ENCODE measurements at places on chromosomes 11 and 22. TPM values are rescaled to one million over a fixed set of nuclear protein-coding genes. Genes with fewer than 3 reads are reported as not detected.

DNA sequence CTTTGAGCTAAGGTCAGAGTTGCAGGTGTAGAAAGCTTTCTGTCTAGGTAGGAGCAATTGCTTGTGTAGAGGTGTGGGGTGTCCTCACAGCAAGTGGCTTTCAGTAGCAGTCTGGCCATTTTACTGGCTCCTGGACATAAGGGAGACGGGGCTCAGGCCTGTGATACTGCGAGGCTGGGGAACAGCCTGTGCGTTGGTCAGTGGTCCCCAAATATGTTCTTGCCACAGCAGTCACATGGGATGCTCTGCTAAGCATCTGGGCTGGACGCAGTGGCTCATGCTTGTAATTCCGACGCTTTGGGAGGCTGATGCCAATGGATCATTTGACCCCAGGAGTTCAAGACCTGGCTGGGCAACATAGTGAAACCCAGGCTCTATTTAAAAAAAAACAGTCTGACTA lies 1.9 kb downstream of the MCM5 start:
- no peak for DNase-seq

The PDGFD gene
- 37.6 TPM for total RNA-seq

The KCNJ5 gene
- total RNA-seq, result 1.6 TPM

DNA sequence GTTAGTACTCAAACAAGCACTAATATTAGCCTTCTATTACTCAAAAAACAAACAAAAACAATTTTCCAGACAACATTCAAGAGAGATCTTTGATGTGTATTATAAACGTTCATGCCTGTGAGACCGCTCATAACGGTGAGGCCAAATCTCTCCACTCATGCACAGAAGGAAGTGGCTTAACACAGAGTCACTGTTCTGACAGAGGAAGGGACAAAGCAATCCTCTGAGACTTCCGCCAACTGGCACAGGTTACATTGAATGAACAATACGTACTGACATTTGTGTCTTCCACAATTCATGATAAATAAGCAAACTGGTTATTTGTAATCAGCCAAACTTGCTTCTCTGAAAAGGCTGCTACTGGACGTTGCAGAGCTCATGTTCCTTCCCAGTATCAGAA lies 30.5 kb downstream of the CHKA start:
- DNase-seq, result peak; percentile 21

DNA sequence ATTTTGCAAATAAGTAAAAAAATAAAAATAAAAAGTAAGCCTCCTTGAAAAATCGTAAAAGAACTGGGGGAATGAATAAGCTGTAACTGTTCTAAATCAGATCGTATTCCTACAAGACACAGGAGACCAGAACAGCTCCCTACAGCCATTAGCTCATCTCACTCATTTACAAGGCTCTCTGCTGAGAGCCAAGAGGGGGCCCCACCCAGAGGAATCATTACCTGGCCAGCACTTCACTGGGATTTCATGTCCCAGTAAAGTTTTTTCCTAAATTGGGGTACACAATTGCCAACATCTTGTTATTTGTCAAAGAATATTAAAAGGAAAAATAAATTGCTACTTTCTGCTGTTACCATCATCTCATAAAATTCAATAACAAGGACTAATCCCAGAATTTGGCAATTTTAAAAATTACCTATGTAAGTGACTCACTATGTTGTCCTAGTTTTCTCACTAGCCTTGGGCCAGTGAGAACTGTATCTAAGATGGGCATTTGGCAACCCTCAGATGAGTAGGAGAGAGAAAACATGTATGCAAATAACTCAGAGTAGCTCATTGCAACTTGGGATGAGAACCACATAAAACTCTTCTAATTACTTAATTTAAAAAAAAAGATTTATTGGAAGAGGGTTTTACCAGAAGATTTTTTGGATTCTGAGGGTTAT lies 18.4 kb upstream of the SMTN start:
- no peak for DNase-seq

The DGCR6 gene
- total RNA-seq, result 1.5 TPM

DNA sequence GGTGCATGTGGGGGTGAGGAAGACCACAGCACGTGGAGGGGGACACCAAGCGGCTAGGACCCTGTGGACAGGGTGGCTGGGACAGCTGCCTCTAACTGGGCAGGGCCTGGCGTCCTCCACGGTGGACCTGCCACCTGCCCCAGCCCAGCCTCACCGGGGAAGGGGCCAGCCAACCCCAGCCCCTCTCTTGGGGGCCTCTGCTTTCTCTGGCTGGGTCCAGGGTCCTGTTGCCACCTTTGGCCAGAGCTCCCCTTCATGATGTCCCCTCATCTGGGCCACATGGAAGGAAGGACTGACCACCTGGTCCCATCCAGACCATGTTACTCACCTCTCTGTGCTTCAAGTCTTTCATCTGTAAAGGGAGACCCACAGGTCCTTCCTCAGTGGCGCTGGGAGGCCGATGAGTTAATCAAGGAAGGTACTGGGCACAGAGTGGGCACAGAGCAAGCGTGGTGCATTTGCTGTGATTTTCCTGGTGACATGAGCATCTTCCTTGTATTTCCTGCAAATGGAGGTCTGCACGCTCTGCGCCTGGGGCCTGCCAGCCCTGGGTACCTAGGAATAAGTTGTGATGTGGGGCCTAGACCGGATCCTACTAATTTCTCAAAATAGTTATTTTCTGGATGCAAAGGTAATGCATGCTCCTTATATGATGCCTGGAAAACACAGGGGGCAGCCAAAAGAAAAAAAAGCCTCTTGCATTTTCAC lies 538.4 kb downstream of the TBC1D22A start:
- DNase-seq, result no peak

The SLC37A2 gene
- 7.8 TPM for total RNA-seq

DNA sequence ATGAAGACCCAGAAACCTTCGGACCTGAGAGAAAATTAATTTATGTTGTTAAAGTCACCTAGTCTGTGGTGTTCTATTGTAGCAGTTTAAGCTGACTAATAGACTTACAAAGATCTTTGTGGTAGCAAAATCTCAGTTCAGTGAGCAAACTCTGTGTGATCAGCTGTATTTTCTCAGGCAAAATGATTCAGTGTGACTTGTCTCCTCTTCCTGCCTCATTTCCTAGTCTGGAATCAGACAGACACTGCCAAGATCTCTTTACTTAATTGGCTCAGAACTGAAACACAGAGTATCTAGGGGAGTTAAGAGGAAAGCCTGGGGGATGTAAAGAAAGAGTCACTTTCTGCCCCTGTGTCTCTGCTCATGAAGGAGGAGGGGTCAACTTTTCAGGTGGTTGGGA lies 564.7 kb downstream of the KCNA4 start:
- DNase-seq, result no peak

DNA sequence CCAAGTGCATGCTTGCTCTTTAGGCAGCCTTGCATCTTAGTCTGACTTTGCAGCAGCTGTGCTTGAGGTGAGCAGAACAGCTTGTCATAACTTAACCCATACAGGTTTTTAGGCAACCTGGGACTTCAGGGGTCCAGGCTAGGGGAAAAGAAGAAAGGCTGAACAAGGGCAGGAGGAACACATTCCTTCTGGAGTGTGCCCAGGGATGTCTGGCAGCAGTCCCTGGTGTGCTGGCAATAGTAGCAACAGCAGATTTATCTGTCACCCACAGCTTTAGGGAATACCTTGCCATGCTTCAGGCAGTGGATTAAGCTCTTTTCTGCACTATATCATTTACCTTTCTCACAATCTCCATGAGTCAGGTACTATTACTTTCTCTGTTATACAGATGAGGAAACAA lies 513.0 kb downstream of the RAB38 start:
- no peak for DNase-seq

GRCh38 chr11:2419638-2420501 lies 19.3 kb downstream of the TSSC4 start:
- DNase-seq, result peak; percentile 76

DNA sequence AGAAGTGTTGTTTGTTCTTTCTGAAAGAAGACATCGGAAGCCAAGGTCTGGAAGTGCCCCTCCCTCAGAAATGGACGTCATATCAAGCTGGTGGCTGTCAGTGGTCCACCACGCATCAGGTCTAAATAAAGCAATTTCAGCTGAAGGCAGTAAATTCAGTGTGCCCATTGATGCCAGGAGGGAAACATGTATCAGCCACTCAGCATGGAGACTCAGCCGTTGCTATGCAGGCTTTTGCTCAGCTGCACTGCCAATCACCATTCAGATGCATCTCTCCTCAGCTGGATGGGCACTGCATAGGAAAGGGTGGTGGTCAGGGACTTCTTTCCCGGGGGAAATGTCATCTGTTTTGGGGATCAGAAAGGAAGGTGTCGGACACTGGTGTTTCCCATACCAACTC lies 878.2 kb downstream of the NTM start:
- DNase-seq, result no peak

The ISX gene
- not detected for total RNA-seq

DNA sequence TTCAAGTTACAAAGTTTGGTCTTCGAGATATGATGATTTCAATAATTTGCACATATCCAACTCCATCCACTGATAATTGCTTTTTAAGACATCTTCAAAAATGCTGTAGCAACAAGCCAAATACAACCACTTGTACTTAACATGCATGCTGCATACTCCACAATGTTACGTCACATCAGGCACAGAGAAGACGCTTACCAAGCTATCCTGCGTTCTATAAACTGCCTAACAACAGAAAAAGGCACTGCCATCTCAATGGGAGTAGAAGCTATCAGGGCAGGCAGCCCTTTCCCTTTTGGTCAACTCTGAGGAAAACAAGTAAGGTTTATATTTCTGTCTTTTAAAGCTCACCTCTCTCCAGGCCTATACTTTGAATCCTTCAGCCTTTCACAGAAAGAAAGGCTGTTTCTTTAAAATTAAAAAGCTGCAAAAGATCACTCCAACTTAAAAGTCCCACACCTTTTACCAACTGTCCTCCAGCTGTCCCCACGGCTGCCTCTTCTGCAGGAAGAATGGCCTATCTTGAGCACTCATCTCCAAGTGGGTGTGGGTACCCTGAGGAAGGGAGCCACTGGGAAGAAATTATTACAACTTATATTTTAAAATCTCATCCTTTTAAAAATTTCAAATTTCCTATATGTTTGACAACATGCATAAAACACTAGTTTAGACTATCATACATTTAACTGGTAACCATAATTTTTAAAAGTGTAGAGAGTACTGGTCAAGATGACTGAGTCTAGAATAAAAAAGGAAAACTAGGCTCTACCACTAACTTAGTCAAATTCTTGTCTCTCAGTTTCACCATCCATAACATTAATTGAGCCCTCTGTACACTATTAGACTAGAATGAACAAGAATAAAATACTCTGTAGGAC lies 14.5 kb downstream of the PHF21A start:
- no peak for DNase-seq

DNA sequence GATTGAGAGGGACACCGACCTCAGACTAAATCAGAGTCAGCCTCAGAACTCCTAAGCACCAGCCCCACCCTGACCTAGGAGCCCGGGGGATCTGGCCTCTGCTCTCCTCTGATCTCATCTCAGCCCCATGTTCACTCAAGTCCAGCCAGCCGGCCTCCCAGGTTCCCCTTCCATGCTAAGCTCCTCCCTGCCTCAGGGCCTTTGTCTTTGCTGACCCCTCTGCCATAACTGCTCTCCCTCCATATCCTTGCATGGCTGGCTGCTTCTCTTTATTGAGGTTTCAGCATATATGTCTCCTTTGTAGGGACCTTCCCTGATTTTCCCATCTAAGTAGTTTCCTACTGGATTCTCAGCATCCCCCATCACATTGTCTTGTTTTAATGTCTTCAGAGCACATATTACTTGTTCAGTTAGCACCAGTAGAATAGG lies 780 bp upstream of the SLC15A3 start:
- no peak for DNase-seq

DNA sequence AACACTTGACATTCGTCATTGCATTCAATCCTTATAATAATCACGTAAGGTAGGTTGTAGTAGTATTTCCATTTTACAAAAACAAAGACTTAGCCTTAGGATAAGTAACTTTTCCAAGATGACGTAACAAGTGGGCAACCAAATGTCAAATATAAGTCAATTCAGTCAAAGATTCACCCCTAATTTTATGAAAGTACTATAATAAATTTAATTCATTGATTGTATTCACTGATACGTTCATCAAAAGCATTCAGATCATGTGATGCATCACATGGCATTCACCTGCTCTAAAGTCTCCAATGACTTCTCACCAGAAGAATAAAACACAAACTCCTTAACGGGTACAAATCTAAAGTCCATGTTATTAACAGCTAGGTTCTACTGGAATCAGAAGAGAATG lies 2.1 kb downstream of the KIF18A start:
- DNase-seq, result no peak

- no peak for DNase-seq
Measured at GRCh38 chr11:74171997-74172396, 908 bp downstream of the PPME1 start.

DNA sequence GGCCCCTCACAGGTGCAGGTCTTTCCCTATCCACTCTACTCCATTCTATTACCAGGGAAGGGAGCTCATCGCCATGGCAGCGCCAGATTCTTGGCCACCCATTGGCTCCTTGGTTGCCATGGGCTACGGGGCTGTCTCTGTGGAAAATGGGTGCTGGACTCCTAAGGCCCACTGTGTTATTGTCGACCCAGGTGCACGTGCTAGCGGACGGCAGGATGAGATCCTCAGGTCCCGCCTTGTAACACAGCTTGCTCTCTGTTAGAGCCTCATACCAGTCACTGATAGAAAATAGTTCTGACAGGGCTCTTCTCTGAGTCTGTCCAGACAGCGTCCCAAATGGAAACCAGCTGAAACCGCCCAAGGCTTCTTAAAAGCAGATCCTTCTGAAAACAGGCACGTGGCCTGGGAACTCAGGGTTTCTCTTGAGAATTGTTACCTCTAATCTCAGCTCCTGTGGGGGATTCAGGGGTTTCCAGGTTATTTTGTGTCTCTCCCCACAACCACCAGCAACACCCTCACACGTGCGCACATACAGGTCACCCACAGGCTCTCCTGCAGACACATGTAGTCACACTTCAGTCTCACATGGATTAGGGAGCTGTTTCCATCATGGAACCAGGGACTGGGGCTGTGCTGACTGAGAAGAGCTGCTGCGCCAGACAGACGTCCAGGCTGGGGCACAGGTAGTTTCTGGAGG lies 1.5 kb downstream of the TUB start:
- peak; percentile 49 for DNase-seq

- no peak for DNase-seq
Measured at GRCh38 chr11:680476-680875, 14.5 kb downstream of the DEAF1 start.

- DNase-seq, result peak; percentile 21
Measured at GRCh38 chr11:116692318-116693101, 80.3 kb downstream of the BUD13 start.

GRCh38 chr11:134101282-134101681 lies 32.4 kb downstream of the JAM3 start:
- no peak for DNase-seq

GRCh38 chr22:45318558-45319323 lies 9.0 kb downstream of the FAM118A start:
- DNase-seq, result no peak

The C11orf16 gene
- total RNA-seq, result not detected
